Amygdala (tissue), 56 donors: ENCODE measurements at places on chromosomes 5 and 9.

DNA sequence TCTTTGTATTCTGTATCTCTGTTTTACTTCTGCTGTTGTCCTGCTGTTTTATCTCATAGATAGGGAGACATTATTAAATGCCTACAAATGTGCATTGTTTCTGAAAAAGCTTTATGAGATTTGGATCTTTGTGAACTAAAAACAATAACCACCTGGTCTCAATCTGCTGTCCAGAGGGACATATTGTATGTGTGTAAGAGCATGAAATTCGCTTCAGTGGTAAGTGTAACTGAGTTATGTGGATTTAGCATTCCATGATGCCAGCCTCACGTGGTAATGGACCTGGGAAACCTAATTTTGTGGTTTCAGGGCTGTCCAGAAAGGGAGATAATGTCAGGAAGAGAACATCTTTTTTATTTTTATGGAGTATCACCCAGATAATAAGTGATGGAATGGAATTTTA is 119.3 kb downstream of the GDNF start:
- DNase-seq = no peak

DNA sequence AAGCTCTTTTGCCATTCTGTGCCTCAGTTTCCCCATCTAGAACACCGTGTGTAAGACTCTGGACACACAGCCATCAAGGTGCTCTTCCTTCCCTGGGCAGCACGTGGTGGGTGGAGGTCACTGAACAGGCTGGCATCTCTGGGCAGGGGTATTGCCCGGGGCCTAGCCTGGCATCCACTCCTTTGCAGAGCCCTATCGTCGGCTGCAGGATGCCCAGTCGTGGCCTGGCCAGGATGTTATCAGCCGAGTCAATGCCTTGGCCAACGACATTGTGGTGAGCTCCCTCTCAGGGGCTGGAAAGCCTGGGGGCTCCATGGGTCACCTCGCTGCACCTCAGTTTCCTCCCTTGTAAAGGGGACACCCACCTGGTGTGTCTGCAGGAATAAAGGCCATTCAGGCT is 4.0 kb downstream of the ADGRD2 start:
- no peak for DNase-seq

DNA sequence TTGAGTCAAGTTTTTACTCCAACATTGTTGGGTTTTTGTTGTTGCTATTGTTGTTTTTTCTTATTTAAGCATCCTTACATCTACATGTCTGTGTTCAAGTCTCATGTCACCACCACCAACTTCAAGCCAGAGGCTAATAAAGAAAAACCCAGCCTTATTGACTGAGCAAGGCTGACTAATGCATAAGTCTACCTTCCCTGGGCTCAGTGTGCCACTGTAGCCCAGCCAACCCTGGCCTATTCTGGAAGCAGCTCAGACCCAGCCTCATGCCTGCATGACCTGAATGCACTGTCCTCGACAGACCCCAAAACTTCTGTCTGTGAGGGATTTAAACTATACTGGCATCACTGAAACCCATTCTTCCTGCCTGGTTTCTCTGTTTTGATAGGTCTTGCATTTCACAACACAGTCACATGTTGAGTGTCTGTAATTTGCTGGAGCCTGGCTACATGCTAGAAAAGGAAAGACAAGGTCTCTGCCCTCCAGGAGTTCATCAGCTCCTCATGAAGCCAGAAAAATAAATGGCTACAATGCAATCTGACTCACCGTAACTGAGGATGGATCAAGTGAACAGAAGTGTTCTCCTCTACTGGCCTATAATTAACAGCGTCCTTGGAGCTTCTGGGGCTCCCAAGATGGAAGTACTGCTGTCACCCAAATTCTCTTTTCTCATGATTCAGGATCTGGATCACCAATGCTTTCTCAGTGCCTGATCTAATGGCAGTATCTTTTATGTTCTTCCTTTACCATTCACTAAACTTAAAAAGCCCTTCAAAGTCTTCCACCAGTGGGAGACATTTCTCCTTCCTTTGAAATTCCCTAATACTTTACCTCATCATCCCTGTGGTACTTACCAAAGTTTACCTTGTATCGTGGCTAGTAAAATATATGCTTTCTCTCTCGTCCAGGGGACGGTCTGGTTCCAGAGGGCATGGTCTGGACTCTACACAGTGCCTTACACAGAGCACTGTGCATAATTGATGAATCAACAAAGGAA is 103.9 kb upstream of the IFNE start:
- no peak for DNase-seq

GRCh38 chr5:3002230-3002629 is 250.8 kb upstream of the IRX2 start:
- DNase-seq = no peak

DNA sequence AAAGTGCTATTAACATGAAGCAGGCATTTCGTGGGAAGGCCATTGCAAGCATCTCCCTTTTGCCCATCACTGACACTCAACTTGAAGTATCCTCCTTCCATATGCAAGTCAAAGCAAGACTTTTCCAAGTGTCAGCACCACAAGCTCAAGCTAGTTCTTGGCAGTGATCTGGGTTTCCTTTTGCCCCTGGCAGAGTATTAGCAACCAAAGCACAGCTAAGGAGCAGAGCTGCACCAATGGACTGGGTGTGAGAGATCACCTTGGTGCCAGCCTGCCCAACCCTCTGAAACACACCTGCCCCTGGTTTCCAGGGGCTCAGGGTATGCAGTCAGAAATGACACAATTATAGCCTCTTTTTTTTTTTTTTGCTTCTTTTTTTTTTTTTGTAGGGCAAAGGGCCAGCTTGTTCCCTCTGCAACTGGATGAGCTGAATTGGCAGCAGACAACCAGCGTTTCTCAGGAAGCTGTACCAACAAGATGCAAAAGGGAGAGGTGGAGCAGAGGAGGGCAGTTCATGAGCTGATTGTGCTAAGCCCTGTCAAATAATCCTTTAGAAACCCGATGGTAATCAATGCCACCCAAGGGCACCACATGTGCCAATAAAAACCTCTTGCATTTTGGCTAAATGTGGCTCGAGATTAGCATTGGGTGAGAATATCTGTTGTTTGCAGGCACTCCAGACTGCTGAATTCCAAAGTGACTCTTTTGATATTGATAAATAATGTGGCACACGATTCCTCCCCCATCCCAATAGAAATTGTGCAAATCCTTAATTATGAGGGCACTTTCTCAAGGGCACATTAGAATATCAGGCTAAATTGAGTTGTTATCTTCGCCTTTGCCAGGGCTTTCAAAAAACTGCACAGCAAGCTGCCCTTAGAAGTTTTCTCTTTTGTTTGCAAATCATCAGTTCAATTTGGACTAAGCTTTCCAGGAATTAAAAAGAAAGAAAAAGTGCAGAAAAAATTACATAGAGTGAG is 192.4 kb downstream of the GAS1 start:
- DNase-seq = no peak

GRCh38 chr5:6468104-6468503 is 19.4 kb downstream of the UBE2QL1 start:
- no peak for DNase-seq

- no peak for DNase-seq
These were observed 61.3 kb downstream of the SECISBP2 start for GRCh38 chr9:89379508-89380115.

GRCh38 chr5:143624465-143624864 is 187.5 kb upstream of the HMHB1 start:
- no peak for DNase-seq

GRCh38 chr5:14258840-14259239 is 115.7 kb downstream of the TRIO start:
- no peak for DNase-seq

DNA sequence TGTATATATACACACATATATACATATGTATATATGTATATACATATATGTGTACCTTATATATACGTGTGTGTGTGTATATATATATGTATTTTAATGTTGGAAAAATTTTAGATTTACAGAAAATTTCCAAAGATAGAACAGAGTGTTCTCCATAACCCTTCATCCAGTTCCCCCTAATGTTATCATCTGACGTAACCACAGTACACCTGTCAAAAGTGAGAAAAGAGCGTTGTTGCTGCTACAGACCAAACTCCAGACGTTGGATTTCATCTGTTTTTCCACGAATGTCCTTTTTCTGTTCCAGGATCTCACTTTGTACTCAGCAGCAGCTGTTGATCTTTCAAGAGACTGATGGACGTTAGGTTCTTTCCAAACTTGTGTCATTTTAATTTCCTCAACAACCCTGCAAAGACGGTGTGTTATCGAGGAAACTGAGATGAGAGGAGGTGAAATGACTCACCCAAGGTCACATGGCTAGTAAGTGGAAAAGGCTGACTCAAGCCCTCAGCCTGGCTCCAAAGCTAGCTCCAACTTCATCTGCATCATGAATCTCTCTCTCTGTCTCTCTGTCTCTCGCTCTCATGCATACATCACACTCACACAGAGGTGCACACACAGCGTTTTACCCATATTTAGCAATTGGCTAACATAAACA is 17.0 kb upstream of the NTNG2 start:
- no peak for DNase-seq

DNA sequence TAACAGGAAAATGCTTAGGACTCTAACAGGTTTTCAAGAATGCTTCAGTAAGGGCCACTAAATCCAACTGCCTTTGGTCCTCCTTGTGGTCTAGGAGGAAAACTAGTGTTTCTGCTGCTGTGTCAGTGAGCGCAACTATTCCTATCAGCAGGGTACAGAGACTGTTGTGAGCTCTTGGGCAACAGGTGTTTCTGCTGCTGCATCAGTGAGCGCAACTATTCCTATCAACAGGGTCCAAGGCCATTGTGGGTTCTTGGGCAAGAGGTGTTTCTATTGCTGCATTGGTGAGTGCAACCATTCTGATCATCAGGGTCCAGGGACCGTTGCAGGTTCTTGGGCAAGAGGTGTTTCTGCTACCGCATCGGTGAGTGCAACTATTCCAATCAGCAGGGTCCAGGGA is 256.3 kb downstream of the CDH10 start:
- no peak for DNase-seq

- DNase-seq = no peak
These were observed 15.3 kb upstream of the KLF4 start for GRCh38 chr9:107504585-107505455.

- no peak for DNase-seq
These were observed 36.0 kb upstream of the IL7R start for GRCh38 chr5:35820735-35821134.
